ENCODE measurements at places on chromosomes 5 and 9. TPM values are rescaled to one million over a fixed set of nuclear protein-coding genes. Genes with fewer than 3 reads are reported as not detected.

- no peak for DNase-seq
Measured at GRCh38 chr9:13941714-13942113, 372.2 kb downstream of the NFIB start.

DNA sequence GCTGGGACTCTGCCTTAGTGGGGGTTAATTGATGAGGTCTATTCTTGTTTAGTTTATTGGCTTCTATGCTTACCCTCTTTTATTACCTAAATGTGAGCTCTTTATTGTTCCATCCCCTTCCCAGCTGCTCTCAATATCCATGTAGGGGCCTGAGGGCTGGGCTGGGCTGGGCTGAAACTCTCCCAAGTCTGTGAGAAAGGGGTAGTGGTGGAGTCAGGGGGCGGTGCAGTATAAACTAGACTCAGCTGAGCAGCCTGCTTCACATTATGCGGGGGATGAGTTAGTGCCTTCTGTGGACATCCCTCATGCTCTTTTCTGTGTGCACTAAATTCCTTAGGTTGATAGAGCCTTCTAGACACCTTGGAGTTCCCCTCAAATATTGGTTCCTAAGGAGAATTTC, 451.8 kb upstream of the PTGER4 start:
- DNase-seq = no peak

Gene CNTFR
- polyA plus RNA-seq = 29.3 TPM

Gene PCAT7
- 0.46 TPM for polyA plus RNA-seq

GRCh38 chr5:88819301-88819999, 63.5 kb downstream of the MEF2C start:
- no peak for DNase-seq

- DNase-seq = no peak
Measured at GRCh38 chr5:77181173-77181572, 29.3 kb upstream of the PDE8B start.

Gene BRD3OS
- polyA plus RNA-seq = 18.8 TPM

DNA sequence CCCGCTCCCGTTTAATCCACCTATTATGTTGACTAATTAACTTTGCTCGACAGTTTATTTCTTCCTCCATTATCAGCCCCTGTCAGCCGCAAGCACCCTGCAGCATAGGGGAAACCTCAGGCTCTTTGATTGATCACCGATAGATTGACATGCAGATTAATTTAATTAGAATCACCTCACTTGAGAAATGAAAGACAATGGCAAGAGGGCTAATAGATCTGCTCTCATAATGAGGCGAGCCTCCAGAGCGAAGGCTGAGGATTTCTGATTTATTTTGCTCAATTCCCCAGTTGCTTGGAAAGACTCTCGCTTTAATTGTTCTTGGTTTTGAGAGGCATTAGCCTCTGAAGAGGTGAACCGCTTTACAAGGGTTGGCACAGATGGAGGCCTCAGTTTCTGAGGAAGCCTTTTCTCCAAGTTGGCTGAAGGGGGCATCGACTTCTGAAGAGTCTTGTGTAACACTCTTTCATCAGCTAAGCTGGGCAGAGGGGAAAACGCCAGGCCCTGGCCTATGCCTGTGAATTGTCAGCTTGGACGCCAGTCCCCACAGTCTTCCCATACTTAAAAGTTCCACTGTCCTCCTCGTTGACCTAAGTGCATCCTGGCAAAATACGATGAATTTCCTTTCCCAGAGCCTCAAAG, 275.4 kb downstream of the EBF1 start:
- no peak for DNase-seq

- DNase-seq = no peak
Measured at GRCh38 chr5:16135003-16135402, 44.6 kb downstream of the MARCHF11 start.

DNA sequence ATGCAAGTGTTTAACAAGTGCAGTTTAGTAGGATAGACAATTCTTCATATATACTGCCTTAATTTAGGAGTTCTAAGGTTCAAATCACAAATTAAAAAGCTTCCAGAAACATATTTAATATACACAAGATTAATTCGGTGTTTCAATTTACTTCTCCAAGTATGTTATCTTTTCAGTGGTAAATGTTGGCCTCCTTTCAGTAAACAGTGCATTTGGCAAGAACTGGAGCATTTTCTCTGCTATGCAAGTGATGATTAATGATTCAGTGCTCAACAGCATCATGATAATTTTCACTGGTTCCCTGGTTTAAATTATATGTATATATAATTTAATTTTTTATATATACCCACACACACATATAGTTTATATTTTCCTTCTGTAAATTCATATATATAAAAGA, 541.7 kb downstream of the EFNA5 start:
- peak; percentile 24 for DNase-seq

DNA sequence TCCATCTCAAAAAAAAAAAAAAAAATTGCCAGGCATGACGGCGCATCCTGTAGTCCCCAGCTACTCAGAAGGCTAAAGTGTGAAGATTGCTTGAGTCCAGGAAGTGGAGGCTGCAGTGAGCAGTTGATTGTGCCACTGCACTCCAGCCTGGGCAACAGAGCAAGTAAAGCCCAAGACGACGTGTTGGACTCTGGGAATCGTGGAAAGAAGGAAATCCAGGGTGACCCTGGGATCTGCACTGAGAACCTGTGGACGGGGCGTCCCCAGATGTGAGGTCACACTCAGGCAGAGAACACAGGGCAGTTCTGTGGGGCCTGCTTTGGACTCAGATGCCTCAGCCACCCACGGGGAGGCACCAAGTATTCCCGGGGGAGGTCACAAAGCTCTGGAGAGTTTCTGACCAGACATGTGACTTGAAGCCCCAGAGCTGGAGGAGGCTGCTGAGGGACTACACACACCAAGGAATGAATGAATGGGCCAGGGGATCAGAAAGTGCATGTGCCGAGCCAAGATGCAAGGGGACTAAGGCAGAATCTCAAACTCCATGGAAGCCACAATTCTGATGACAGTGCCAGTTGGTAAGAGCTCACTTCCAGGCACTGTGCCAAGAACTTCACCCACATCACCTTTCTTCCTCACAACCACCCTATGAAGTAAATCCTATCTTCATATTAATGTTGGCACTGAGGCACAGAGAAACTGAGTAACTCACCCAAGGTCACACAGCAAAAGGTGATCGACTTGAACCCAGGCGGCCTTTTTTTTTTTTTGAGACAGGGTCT, 12.9 kb downstream of the DYNC2I2 start:
- no peak for DNase-seq

Gene APBA1
- 12.1 TPM for polyA plus RNA-seq

All from left lung (tissue), 14 donors.